Fibroblast of pulmonary artery (primary cell): ENCODE measurements at places on chromosomes 1 and 21.

DNA sequence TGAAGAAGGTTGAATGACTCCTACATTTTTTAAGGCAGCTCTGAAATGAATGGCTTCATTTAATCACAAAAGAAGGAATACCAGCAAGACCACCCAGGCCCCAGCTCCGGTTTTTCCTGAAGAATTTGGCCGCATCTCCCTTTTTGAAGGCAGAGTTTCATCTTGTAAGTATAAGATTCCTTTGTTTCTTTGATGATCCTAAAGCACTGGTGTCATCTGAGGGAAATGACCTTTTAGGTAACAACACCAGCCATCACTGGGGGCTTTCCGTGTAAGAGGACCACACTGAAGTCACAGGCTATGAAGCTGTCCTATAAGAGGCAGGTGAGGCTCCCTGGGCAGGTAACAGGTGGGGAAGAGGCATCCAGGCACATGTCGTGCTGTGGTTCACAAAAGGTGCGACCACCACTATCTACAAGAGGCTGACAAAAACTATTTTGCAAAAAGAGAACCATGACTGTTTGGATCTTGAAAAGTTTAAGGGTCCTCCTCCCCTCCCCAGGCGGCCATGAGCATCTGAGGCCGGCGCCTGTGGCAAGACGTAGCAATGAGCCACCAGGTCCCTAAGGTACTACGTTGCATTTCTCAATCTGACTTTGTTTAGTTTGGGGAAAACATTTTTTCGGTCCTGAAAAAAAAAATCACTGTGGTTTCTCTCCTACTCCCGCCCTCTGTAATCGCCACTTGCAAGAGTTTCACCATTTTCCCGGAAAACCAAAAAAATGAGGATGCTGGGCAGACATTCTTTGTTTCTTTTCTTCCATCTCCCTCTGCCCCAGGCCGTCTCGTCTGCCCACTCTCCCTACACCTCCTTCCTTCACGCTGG is 46.3 kb upstream of the IRF2BP2 start:
- no peak for DNase-seq

DNA sequence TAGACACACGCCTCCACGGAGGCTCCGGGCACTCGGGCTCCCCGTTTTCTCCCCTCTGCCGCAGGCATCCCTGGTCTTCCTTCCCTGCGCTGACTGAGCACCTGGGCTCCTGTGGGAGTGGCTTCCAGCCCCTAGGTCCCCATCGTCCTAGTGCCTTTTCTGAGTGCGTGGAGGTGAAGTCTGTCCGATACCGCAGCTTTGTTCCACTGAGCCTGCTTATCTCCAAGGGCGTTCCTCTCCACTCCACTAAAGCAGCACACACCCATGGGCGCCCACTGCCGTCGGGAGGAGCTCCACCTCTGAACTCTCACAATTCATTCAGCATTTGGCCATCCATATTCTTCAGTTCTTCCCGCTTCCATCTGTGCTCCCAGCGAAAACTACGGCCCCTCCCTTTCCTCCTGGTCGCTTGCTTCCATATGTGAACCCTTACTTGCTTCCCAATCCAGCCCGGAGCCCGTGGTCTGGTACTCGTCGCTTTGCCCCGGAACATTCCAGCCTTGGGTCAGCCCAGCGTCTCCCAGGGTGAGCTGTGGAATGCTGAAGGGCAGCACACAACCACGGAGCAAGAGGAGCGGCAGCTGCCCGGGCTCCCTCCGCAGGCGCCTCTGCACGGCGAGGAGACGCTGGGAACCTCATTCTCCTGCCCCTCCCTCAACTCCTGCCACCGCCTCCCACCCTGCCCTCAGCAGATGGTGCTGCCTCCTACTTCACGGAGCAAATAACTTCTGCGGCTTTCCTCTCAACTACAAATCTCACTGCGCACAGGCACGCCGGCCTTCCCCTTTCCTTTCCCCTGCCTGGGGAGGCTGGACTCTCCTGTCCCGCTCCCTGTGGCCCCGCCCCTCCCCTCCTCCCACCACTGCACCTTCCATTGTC is 27.5 kb downstream of the ATP8B2 start:
- peak; percentile 60 for DNase-seq

DNA sequence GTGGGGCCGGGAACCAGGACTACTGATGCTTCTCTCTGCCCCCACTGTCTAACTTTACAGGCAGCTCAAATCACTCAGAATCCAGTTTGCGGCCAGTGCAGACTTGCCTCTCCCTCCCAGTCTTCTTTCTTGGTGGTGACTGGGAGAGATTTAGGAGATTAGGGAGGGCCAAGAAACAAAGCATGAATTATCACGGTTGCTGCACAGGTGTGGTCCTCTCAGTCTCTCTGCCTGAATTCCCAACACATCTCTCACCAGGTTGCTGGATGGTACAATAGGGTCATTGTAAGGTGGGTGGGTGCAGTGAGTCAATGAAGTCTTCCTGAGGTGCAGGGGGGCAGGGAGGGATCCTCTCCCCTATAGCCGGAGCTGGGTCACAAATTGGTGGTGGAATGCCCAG is 12.6 kb downstream of the S100A11 start:
- DNase-seq: no peak

GRCh38 chr1:182713492-182713891 is 29.1 kb upstream of the RGS8 start:
- DNase-seq: no peak

GRCh38 chr1:200217703-200218102 is 190.2 kb downstream of the NR5A2 start:
- no peak for DNase-seq

DNA sequence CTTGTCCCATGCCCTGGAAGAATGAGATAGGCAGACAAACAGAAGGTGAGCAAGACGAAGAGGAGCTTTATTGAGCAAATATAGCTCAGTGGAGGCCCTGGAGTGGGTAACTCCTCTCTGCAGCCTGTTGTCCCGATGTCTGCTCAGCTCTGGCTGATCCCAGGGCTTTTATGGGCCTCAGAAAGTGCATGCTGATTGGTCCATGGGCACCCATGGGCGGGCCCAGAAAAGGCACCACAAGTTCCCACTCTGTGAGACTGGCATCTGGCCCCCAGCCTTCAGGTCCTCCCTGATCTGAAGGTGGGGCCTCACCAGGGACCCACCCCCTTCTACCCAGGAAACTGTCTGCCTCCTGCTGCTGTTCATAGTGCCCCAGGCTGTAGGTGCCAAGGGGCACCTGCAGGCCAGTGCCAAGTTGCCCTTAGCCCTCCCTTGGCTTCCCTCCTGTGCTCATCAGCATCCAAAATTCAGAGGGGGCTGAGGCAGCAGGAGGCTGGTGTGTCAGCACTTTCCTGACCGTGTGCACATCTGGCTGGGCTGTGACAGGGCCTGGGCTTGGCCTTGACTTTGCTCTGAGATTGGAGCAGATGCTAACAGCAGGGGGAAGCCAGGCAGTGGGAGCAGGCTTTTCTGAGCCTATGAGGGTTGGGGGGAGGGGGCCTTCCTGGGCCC is 35.4 kb downstream of the ACTL8 start:
- no peak for DNase-seq

- DNase-seq: no peak
These were observed 1048.5 kb downstream of the PLA2G4A start for GRCh38 chr1:187877220-187877619.

DNA sequence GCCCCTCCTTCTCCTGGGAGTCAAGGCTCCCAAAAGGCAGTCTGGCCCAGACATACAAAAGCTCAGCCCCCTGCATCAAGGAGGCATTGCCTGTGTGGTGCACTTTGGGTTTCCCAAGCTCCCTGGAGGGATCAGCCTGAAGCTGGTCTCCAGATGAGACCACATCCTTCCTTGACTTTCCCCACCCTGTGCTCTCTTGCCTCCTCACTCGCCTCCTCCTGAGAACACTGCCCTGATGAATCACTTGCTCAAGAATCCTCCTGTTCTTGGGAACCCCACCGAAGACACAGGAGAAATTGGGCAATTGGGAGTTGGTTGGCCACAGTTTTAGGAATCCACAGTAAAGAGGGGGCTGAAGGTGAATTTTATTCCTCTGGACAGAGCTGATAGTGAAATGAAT is 34.8 kb upstream of the LYST start:
- peak; percentile 31 for DNase-seq

- no peak for DNase-seq
These were observed 255.1 kb upstream of the CSF3R start for GRCh38 chr1:36737767-36738166.

GRCh38 chr1:183687546-183688304 is 34.6 kb upstream of the APOBEC4 start:
- DNase-seq: no peak

- peak; percentile 78 for DNase-seq
These were observed 19.4 kb downstream of the ENO1 start for GRCh38 chr1:8858888-8859706.

DNA sequence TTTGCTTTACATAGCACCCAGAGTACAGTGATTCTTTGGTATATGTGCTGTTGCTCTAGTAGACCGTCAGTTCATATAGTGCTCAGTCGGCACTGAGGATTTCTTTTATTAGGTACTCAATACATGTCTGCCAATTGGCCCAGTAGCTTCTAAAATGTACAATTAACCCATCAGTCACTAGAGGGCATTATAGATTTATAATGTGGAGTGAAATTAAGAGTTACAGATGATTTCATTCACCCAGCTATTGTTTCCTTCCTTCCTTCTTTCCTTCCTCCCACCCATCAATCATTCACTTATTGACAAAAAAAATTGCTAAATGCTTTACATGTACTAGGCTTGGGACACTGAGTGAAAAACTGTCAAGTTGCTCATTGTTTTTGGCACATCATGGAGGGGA is 263.6 kb upstream of the USP24 start:
- DNase-seq: peak; percentile 60

DNA sequence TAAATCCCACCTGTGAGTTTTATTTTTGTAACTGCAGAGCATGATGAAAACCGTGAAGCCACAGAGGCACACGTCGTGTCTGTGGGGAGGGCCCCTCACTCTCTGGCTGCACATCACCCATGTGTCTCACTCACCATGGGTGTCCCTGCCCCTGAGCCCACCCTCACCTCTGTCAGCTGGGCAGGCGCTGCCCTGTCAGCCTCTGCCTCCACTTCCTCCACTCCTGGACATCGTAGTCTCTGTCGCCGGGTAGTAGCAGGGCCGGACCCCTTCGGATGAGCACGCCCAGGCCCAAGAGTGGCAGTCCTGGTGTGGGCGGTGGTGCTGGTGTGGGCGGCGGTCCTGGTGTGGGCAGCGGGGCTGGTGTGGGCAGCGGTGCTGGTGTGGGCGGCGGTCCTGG is 37.3 kb downstream of the COL18A1 start:
- no peak for DNase-seq

GRCh38 chr21:42735061-42735460 is 81.6 kb downstream of the PDE9A start:
- DNase-seq: no peak

DNA sequence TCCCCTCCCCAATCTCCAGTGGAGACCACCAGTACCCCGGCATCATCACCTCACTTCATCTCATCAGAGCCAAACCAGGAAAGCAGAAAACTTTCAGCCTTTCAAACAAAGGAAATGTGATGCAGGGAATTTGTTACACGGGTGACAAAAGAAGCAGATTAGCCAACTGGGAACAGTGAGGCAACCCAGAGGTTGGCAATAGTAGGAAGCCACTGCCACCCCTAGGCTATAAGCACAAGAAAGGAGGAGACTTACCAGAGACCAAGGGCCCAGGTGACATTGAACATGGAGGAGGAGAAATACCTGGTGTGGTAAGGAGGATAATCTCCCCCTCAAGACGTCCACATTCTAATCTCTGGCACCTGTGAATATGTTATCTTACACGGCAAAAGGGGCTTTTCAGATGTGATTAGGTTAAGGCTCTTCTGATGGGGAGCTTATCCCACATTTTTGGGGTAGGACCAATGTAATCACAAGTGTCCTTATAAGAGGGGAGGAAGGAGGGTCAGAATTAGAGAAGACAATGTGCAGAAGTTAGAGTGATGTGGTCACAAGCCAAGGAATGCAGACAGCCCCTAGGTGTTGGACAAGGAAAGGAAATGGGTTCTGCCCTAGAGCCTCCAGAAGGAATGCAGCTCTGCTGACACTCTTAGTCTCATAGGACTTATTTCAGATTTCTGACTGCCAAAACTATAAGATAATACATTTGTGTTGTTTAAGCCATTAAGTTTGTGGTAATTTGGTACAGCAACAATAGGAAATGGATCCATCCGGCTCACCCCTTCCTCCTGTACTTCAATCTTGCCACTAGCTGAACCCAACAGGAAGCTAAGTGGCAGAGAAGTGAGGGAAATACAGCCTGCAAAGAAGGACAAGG is 83.6 kb upstream of the VAV3 start:
- DNase-seq: no peak

DNA sequence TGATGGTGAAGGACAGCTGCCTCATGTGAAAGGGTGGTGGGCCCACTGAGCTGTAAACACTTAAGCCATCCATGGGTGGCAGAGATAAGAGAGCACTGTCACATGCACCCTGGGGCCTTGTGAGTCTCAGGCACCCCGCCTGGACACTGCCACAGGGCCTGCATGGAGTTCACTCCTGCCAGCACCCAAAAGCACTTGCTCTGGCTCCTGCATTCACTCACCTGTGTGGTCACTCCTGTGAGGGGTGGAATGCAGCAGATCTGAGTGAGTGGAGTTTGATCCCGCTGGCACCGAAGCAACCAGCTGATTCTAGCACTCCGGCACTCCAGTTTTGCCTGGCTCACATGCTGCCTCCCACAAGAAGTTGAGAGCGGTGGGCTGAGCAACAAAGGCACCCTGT is 1142.1 kb upstream of the PRMT6 start:
- no peak for DNase-seq

DNA sequence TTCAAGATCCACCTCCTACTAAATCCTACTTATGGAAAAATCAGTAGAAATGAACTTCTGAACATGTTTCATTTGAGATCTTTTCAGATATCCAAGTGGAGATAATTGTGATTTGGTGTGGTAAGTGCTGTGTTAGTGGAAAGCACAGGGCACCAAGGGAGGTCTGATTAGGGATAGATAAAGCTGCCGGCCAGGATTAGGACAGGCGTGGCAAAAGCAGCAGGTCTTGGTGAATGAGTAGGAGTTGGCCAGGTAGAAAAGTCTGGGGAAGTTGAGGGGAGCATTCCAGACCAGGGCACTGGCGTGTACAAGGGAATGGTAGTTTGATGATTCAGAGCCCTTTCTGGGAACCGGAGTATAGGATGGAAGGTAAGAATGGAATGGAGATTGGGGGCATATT is 47.8 kb downstream of the AZIN2 start:
- no peak for DNase-seq

- DNase-seq: peak; percentile 64
These were observed 45.5 kb downstream of the TNFSF4 start for GRCh38 chr1:173161510-173162221.

- no peak for DNase-seq
These were observed 32.8 kb upstream of the IFFO2 start for GRCh38 chr1:18989176-18989799.

- DNase-seq: no peak
These were observed 598.5 kb upstream of the ADAMTS5 start for GRCh38 chr21:27565364-27565763.

- DNase-seq: no peak
These were observed 17.1 kb upstream of the CNR2 start for GRCh38 chr1:23930270-23930669.

DNA sequence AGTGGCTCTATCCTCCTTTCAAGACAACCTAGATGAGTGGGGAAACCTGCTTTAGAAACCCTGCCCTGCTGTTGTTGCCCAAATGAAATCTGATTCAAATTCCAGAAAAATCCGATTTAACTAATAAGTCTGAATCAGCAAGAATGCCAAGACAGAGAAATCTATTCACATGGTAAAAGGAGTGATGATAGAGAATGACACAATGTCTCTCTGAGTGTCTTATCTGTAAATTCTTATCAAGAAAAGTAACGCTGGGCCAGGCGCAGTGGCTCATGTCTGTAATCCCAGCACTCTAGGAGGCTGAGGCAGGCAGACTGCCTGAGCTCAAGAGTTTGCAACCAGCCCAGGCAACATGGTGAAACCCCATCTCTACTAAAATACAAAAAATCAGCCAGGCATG is 13.7 kb upstream of the GUCA2A start:
- peak; percentile 29 for DNase-seq
